ENCODE measurements at places on chromosomes 7 and 10. TPM values are rescaled to one million over a fixed set of nuclear protein-coding genes. Genes with fewer than 3 reads are reported as not detected.

UPP1 gene
- total RNA-seq, result 10.3 TPM

SLC39A12 gene
- 0.10 TPM for total RNA-seq

RHOBTB1 gene
- 3.0 TPM for total RNA-seq

PDAP1 gene
- 36.3 TPM for total RNA-seq

SCIN gene
- 0.18 TPM for total RNA-seq

- peak; percentile 72 for DNase-seq
Observed at GRCh38 chr7:7424151-7424873, 111.4 kb downstream of the COL28A1 start.

DNA sequence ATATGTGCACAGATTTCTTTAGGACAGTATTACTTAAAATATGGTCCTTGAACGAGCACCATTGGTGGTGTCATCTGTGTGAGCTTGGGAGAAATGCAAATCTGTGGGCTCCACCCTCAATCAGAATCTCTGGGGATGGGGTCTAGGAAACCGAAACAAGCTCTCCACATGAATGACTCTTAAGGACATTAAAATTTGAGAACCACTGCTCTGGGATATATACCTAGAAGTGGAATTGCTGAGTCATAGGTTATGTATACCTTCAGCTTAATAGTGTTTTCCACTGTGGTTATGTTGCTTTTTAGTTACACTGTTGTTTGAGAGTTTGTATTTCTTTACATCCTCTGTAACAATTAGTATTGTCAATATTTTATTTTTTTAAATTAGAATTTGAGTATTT lies 24.0 kb downstream of the ZNRF2 start:
- DNase-seq, result no peak
